ENCODE measurements at places on chromosomes 1 and 21. TPM values are rescaled to one million over a fixed set of nuclear protein-coding genes. Genes with fewer than 3 reads are reported as not detected.

The FCGR3A gene
- total RNA-seq, result not detected

DNA sequence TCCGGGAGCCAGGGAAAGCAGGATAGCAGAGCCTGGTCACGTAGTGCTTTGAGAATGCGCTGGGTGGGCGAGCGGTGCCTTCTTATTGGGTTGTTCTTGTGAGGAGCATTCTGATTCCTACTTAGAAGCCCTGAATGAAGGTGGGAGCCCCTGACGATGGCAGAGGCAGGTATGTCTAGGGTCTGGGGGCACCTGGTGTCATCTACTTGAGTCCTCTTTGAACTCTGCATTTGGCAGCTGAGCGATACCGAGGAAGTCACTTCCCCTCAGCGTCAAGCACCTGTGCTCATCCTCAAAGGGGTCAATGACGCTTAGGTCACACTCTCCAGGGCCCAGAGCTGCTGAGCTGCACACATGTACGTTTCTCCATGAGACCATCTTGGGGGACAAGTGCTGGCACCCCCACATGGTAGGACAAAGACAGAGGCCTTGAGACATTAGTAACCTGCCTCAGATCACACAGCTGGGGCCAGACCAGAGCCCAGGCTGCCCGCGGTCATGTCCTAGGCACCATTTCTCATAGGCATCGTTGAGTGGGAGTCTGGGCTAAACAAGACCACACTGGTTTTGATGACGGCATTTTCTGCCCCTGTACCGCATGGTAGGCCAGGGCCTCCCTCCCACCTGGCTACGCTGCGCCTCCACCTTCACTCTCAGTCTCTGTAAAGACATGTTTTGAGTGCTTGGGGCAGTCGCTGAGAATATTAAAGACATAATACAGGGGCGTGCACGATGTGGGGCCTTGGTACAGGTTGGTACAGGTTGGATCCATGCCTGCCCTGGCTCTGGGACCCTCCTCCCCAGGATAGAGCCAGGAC, 69.1 kb upstream of the ABCG1 start:
- no peak for DNase-seq

DNA sequence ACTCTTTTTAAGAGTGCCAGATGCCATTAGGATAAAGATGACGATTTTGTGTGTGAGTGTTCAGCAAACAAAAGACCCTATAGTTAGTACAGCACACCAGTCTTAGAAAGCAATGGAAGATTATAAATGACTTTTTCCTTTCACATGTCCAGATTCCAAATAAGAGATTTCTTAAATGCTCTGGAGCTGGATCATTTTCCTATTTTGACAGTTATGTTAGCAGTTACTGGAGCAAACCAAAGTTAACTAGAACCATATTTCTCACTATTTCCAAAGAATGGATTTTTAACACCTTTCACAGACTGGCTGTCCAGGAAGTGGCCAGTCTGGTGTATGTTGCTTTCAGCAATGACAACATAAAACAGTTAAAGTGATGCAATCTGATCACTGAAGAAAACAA, 905.8 kb upstream of the ADGRL2 start:
- no peak for DNase-seq

DNA sequence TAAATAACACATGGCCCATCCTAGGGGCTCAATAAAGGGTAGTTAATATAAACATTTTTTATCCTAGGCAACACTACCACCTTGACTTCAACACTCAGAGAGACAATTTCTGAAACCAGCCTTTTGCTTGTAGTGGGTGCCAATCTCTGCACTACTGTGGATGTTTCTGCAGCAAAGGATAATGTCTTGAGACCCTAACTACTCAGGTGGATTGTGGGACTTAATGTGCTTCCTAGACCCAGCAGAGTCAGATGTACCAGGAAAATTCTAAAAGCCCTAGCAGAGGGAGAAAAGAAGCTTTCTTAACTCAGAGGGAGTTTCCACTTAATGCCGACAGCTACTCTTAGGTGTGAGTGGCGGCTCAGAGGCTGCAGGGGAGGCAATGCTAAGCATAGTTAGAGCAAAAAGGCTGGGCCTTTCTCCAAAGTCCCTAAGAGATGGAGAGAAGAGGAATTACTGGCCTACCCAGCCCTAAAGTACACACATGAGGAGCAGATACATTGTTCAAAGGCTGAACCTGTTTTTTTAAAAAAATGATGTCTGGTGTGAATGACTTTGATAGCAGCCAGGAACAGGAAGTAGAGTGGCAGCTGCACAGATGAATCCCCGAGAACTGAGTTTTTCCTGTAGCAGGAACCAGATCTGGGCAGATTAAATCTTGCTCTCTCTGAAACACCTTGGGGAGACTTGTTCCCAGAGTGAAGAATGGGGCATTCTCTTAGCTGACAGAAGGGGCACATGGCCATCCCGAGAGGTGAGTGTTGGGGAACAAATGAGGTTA, 33.5 kb upstream of the ABCD3 start:
- DNase-seq, result no peak

DNA sequence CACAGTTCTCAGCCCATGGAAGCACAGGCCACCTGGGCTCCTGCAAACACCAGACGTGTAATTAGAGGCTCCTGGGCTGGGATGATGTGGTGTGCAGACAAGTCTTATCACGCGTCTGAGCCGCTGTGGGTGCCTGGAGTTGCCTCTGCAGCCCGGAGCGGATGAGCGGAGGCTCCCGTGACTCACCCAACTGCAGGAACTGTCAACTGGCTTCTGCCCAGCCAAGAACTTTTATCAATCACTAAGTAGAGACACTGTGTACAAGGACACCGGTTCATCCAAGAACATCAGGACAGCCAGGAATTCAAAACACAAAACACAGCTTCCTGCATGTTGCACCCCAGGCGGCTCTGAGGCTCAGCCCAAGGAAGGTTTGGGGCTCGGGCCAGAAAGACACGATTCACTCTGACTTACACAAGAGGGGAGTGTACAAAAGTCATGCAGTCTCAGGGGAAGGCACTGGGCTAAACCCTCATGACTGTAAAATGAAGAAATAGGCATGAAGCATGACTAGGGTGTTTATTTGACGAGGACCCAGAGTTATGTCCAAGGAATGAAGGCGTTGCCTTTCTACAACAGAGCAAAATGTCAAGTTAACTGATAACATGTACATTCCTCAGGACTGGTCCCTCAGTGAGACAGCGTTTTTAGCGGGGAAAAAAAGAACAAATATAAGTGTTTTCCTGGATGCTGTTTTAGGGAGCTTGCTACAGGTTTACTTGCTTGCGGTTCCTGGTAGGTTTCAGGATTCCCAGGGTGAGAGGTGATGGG, 21.1 kb downstream of the ERRFI1 start:
- DNase-seq, result no peak

- DNase-seq, result no peak
Measured at GRCh38 chr1:12138196-12139168, 28.3 kb upstream of the TNFRSF1B start.

DNA sequence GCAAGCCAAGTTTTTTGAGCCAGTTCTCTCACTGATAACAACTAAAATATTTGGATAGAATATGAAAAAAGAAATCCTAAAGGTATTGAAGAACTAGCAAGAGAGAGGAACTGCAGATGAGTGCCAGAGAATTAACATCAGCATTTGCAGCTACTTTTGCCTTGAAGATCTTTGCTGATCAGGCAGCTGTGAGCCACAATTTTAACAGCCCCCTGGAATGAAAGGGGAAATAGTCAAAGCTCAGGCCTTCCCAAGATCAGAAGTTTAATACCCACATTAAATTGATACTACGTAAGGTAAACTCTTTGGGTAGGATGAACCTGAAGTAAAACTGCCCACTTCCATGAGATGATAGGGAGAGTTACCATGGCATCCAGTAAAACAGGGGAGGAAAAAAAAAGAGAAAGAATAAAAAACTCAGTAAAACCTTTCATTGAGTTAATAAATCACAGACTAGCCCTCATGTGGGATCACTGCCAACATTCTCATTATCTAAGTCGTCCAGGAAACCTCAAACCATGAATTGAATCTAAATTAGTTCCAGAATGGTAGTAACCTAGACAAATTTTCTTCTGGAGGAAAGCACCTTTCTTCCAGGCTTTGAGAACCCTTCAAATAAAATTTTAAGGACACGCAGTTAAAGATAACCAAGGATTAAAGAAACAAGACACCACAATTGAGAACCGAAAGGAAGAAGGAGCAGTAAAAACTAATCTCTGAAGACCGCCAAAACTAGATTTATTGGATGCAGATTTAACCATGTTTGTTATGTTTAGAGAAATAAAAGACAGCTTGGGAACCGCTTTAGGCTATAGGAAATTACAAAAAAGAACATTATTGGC, 28.3 kb downstream of the SCP2 start:
- no peak for DNase-seq

GRCh38 chr1:39525366-39526165, 34.1 kb downstream of the BMP8A start:
- peak; percentile 58 for DNase-seq
